HFFc6 (cell line): ENCODE measurements at places on chromosomes 6 and 20. TPM values are rescaled to one million over a fixed set of nuclear protein-coding genes. Genes with fewer than 3 reads are reported as not detected.

CST5 gene
- total RNA-seq: not detected in 3 replicates

C20orf202 gene
- not detected in 3 replicates for total RNA-seq

GRCh38 chr20:37309936-37310590 is 20.6 kb downstream of the MANBAL start:
- peaks cover 19% of the 10 kb centered on the region; the same call in 1 of the 2 replicates for H3K36me3 ChIP-seq
- peaks cover 44% of the 10 kb centered on the region for H3K4me1 ChIP-seq
- H3K4me3 ChIP-seq: no peak overlapping the region
- no peak overlapping the region; the same call in 1 of the 2 replicates for H3K27ac ChIP-seq
- DNase-seq: no peak

- peaks cover 1% of the 10 kb centered on the region; the same call in 1 of the 2 replicates for H3K27me3 ChIP-seq
- DNase-seq: peak; percentile 62
- H3K4me1 ChIP-seq: no peaks in the 10 kb centered on the region
- no peaks in the 10 kb centered on the region for H3K36me3 ChIP-seq
Observed at GRCh38 chr6:161434921-161435747, 161.3 kb upstream of the AGPAT4 start.

TNFRSF6B gene
- total RNA-seq: 0.33 to 1.9 TPM (median 0.51 TPM) in 3 replicates

BNIP5 gene
- total RNA-seq: not detected in 3 replicates

DNA sequence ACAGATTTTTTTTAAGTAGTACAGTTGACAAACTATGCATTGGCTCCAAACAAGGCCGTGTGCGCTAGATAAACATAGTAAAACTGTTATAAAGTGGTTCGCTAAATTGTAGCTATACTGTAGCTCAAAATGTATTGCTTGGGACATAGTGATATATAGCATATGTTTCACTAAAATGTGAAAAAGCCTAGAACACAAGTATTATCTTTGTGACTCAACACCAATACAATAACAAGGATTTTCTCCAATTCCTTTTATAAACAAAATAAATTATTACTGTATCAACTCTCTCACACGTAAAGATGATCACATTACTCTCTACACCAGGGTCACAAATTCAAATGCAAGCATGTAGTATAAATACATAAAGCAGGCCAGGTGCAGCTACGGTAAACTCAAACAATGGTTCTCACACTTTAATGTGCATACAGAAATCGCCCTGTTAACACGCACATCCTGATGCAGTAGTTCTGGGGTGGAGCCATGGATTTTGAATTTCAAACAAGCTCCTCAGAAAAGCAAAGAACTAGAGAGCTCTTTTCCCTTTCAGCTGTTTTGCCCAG is 214.6 kb downstream of the GMDS start:
- peaks cover 11% of the 10 kb centered on the region; the same call in 1 of the 2 replicates for H3K4me1 ChIP-seq
- no peak overlapping the region for H3K4me3 ChIP-seq

DNA sequence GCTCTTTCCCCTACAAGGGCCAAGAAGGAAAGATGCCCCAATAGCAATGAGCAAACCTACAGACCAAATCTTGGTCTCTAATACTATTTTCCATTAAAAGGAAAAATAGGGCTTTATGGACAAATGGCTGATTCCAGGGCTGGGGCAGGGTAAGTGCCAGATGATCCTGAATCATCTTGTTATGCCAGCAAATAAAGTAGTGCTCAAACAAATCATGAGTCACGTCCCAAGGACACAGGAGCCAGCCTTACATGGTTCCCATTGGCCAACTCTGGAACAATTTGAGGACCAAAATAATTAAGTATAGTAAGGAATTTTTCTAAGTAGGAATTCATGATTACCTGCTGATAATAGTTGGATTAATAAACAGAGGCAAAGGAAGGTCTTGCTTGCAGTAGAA is 53.2 kb upstream of the NKX2-4 start:
- no peaks in the 10 kb centered on the region for H3K36me3 ChIP-seq
- no peak overlapping the region for H3K4me3 ChIP-seq
- H3K27ac ChIP-seq: no peak overlapping the region
- H3K4me1 ChIP-seq: peaks cover 28% of the 10 kb centered on the region
- peak; percentile 4 for DNase-seq

DNMT3B gene
- 0.84 to 1.5 TPM (median 0.97 TPM) in 3 replicates for total RNA-seq

DNA sequence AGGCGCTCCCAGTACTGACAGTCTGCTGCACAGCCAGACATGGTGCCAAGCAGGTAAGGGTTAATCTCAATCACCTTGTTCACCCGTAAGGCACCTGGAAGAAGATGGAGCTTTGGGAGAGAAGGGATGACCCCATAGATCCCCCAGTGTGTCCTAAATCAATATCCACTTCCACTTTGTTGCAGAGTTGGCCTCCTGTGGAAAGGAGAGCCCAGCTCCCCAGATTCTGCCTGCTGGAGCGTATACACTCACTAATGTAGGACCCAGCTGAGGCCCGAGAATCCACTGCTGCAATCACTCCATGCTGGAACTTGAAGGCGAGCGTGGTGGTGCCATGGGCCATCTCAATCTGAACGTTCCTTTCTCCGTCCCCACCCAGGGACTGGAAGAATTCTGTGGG is 1.2 kb downstream of the PSMB8 start:
- peaks cover 6% of the 10 kb centered on the region for H3K27me3 ChIP-seq
- H3K4me1 ChIP-seq: peaks cover 29% of the 10 kb centered on the region
- no peak for DNase-seq
- peaks cover 23% of the 10 kb centered on the region for H3K36me3 ChIP-seq
- H3K4me3 ChIP-seq: peak overlapping the region; percentile 99
- H3K27ac ChIP-seq: peak overlapping the region; percentile 98

DNA sequence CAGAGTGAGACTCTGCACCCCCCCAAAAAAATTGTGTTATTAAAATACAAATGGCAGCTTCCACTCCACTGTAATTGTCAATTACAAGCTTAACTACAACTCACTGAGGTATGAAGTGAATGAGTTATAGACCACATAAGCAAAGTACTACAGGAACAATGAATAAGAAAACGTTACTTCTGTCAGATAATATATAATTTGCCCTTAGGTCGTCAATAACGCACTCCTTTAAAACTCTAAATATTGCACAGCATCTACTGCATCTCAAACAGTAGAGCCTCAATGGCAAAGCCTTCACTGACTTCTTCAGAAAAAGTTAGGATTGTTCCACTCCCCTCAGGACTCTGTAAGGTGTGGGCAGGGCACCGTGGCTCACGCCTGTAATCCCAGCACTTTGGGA is 2.0 kb upstream of the HBS1L start:
- no peaks in the 10 kb centered on the region for H3K36me3 ChIP-seq
- peaks cover 1% of the 10 kb centered on the region for H3K27me3 ChIP-seq
- H3K4me1 ChIP-seq: peaks cover 29% of the 10 kb centered on the region
- no peak for DNase-seq

HMGA1 gene
- 662 to 1,024 TPM (median 943 TPM) in 3 replicates for total RNA-seq
